Suprapubic skin (tissue), 4 donors: ENCODE measurements at places on chromosomes 13 and 19. TPM values are rescaled to one million over a fixed set of nuclear protein-coding genes. Genes with fewer than 3 reads are reported as not detected.

The ZNF571 gene
- 6.8 TPM for total RNA-seq

The SIGLEC8 gene
- total RNA-seq = not detected

The SPTBN4 gene
- total RNA-seq = 0.89 TPM

The PPM1N gene
- total RNA-seq = 2.9 TPM

The GJB6 gene
- 128 TPM for total RNA-seq
